Lower lobe of right lung (tissue), 2 donors: ENCODE measurements at places on chromosomes 1 and 21. TPM values are rescaled to one million over a fixed set of nuclear protein-coding genes. Genes with fewer than 3 reads are reported as not detected.

DNA sequence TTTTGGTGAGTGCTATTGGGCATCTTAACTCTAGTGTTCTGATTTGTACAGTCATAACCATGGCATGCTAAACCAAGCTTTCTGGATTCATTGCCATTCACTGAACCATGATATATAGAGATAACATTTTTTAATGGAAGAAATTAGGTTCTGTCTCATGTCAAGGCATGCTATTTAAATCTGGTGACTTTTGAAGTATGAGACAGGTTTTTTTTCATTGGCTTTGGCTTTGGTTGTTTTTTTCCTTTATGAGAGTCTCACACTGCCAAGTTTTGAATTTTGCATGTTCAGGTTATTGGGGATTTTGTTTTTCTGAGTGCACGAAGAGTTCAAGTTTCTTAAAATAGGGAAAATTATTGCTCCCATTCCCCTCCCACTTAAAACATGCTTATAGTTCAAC is 141.3 kb upstream of the ADAMTS5 start:
- DNase-seq: no peak

DNA sequence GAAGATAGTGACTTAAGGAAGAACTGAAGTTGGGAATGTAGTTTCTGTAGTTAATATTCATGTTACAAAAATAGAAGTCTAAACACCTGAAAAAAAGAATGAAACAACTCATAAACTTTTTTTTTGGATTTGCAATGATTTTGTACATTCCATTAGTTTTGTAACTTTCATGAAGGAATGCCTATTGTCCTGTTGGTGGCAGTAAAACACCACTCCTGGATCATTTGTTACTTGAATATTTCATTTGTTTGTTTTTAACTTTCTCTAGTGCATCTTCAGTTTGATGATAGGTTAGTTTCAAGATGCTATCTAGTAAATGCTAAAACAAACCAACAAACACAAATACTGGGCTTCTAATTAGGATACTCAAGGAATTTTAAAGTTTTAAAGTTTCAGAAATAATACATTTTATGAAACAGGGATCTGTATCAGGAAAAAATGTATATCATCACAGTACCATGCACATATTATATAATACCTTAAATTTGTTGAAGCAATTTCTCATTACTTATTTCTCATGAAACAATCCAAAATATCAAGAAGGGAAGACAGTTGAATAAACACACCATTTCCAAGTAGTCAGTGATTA is 229.7 kb upstream of the CACYBP start:
- DNase-seq: no peak

DNA sequence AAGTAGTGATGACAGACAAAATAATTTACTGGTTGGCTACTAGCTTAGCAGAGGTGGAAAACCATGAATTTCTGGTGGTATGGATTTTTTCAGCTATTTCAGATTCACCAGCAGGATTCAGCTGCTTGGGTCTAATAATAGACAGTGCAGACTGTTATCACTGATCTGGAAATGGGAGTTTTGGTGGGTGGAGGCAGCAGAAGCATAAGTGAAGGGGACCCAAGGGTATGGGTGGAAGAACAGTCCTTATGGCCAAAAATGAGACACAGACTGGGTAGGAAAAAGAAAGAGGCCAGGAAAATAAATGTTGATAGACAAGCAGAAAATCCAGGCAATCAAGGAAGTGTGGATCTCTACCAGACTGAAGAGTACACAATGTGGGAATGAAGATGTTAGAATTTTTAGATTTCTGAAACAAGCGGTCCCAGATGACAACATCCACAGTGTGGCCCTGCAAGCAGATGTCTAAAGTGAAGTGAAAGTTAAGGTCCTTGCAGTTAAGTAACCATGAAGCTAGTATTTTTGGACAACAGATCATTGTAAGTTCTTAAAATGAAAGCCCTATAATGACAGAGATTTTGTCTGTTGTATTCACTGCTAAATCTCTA is 24.7 kb downstream of the LYST start:
- DNase-seq: no peak

DNA sequence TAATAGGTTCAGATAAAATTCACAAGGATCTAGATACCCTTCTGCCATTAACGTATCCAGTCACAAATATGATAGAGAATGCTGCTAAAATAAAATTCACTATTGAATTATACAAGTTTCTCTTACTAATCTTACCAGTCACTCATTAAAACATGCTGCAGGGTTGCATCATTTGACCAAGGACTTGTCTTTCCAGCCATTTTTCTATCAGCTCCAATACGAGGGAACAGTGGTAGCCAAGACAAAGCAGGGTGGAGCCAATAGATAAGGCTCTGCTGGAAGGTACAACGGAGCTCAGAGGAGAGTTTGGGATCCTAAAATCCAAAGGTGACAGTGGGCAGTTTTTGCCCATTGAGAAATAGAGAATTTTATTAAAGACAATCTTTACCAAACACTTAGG is 4.0 kb downstream of the DONSON start:
- DNase-seq: no peak

The ERICH3 gene
- 8.1 TPM for total RNA-seq
